Stimulated activated CD4-positive, alpha-beta T cell treated with anti-CD3 and anti-CD28 coated beads, Interleukin-1b, Interleukin-23, amount 100 ng/mL, for 4 hours (primary cell): ENCODE measurements at places on chromosomes 5 and 9.
A peak's percentile ranks its signal among the peaks of the same experiment; 100 is the strongest.

GRCh38 chr5:53884844-53885243, 324.4 kb downstream of the NDUFS4 start:
- no peak for DNase-seq

DNA sequence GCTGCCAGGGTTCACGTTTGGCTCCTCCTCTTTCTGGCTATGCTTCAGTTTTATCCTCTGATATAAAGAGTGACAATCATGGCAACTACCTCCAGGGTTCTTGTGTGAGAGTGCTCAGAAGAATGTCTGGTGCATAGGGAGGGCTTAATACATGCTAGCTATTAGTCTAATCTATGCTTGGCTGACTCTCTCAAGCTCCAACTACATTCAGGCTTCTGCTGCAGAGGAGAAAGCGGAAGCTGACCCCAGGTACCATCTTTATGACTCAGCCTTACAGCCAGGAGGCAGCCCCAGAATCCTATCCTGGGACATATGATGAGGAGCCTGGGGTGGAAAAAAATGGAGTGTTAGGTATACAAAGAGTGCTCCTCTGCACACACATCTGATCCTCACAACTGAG, 32.1 kb upstream of the RASGRF2 start:
- DNase-seq = no peak

GRCh38 chr9:33446240-33446945, 1.0 kb downstream of the AQP3 start:
- DNase-seq = peak; percentile 26

DNA sequence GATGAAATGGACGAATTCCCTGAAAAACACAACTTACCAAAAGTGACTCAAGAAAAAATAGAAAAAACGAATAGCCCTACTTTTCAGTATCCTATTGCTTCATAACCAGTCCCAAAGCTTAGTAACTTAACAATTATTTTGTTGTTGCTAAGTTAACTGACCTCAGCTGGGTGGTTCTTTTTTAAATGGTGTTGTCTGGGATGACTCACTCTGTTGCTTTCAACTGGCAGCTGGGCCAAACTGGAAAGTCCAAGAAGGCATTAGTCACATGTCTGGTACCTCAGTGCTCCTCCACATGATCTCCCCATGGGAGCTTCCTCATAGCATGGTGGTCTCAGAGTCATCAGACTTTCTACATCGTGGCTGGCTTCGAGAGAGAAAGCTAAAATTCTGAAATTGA, 47.8 kb upstream of the ADAMTS2 start:
- DNase-seq = no peak

DNA sequence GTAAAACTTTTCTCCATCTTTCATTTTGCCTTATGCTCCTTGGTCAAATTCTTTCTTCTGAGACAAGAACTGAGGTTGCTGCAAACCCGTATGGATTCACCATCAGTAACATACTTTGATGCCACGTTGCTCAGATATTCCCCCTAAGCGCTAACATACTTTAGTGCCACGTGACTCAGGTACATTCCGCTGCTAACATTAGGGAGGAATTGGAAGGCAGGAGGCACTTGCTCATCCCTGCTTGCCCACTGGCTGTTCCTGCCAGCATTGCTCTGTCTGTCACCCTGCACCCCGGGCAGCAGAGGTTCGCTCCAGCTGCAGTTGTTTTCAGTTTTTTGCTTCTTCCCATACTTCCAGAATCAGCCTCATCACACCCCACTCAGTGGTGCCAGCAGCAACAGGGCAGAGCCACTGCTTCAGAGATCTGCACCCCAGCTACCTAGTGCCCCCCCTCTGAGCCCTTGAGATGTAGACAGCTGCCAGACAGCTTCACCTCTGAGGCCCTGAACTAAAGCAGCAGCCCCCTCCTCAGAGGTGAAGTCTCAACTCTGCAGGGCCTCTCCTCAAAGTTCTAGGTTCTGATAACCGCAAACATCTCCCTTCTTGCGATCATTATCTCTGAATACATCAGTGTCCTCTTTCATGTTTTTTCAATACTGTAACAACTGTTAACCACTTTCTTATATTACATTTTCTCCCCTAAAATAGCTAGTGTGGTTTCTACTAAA, 228.0 kb upstream of the KIF2A start:
- no peak for DNase-seq

GRCh38 chr9:73640971-73641370, 489.3 kb downstream of the ANXA1 start:
- no peak for DNase-seq
